ENCODE measurements at places on chromosomes 6 and 20. TPM values are rescaled to one million over a fixed set of nuclear protein-coding genes. Genes with fewer than 3 reads are reported as not detected.

The ZNF831 gene
- total RNA-seq = 1.3 TPM

The HRH3 gene
- not detected for total RNA-seq

The SLC22A7 gene
- total RNA-seq = not detected

The BTN1A1 gene
- not detected for total RNA-seq

The PHACTR3 gene
- 0.58 TPM for total RNA-seq

The TRIM31 gene
- total RNA-seq = not detected

The RAD21L1 gene
- not detected for total RNA-seq

The ZNF343 gene
- total RNA-seq = 4.2 TPM

DNA sequence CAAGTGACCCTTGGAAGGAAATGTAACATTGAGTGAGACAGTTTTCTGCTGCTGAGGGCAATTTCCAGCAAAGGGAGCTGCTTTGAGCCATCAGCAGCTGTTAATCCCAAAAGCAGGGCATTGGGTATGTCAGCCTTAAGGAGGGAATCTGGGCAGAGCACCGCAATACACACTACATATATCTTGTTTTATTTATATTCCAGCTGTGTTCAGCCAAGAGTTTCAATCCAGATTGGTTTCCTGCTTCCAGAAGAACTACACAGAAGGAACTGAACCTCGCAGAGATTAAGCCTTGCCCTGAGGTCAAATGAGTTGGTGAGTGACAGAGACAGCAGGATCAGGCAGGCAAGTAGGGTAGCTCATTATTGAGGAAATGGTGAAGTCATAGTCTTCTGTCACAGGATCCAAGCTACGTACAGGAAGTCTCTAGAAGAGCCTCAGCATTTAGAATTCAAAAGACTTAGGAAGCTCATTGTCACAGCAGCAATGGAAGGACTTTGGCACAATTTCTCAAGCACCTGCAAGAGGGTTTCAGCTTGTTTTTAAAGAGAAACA, 109.9 kb upstream of the HEY2 start:
- no peak for DNase-seq

DNA sequence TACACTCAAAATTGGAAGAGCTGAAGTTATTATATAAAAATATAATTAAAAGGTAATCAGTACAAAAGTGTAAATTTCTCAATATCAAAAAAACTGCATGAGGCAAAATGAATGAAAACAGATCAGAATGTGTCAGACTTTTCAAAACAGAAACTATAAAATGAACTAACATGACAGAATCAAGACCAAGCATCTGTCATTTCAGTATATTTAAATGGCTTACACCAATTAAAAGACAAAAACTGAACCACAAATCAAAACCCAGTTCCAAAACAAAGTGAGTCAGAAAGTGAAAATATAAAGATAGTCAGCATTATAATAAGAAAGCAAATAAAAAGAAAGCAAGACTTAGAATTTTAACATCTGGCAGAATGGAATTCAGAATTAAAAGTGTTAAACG, 289.7 kb downstream of the UBE3D start:
- DNase-seq = no peak

- DNase-seq = peak; percentile 31
Measured at GRCh38 chr20:46222521-46223007, 85.7 kb downstream of the CDH22 start.

- DNase-seq = no peak
Measured at GRCh38 chr6:2652611-2653010, 98.1 kb downstream of the MYLK4 start.
